ENCODE measurements at places on chromosomes 7 and 10.

DNA sequence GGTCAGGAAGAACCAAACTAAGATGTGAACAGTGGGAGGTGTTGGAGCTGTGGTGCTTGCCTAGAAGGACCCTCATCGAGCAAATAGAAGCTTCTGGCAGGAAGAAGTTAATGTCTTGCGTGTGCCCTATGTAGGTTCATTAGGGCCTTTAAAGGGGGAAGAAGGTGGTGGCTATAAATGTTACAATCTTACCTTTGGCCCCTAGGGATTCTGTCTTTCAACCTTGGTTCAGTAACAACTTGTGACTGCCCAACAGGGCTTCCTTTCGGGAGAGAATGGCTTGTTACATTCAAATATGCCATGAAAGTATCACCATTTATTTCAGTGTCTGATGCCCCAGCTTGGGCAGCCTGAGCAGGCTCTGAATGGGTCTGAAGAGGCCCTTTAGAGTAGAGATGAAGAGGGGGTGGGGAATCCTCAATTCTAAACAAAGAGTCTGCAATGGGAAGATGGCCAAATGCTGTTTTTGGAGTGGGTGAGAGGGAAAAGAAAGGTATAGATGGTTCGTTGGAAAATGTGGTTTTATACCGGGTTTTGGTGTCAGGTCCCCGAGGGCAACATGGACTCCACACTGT is 108.0 kb downstream of the TCF7L2 start:
- DNase-seq: no peak

DNA sequence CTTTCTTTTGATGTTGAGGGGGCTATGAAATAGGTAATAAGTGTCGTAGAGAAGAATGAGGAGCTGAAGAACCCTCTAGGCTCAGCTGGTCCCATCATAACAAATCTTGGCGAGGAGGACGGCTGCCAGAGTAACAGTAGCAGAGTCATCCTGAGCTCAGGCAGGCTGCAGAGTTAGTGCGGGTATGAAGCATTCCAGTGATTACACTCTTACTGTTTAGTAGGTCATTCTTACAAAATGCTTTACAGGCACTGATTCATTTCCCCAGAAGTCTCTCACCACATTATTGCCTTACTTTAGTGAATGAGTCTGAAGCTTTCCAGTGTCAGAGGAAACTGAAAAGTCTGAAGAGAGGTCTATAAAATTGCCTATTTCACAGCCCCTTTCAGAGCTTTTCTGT is 43.9 kb upstream of the GPR158 start:
- DNase-seq: peak; percentile 42

DNA sequence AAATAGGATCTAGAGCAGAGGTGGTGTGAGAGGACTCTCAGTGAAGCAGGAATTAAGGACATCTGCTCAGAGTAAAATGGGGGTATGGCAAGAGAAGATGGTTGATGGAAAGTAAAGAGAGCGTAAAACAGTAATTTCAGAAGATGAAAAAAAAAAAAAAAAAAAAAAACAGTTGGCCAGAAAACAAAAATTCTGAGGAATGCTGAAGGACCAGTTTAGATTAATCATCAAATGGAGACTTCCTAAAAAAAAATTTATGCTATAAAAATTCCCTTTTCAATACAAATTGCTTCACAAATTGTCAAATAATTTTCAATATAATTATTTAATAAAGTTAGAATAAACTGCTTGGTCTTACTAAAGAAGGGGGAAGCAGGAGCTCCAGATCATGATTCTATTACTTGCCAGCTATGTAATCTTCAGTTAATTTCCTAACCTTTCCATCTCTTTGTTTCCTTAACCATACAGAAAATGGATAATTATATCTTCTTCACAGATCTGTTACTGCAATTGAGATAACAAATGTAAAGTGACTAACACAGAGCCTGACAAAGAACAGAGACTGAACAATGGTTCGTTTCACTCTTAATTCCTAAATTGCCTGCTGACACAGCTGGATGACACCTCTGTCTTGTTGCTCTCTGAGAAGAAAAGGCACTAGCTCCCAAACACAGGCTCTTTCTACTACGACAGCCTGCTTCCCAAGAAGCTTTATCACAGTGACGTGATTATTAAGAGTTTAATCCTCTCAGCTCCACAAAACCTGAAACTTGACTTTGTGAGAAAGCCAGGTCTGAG is 64.9 kb upstream of the GPR22 start:
- no peak for DNase-seq

GRCh38 chr10:14876764-14877163 is 1.9 kb upstream of the SUV39H2 start:
- DNase-seq: no peak

GRCh38 chr10:30445711-30446110 is 11.7 kb downstream of the MAP3K8 start:
- DNase-seq: no peak
